ENCODE measurements at places on chromosomes 5 and 9. TPM values are rescaled to one million over a fixed set of nuclear protein-coding genes. Genes with fewer than 3 reads are reported as not detected.
A peak's percentile ranks its signal among the peaks of the same experiment; 100 is the strongest.

DNA sequence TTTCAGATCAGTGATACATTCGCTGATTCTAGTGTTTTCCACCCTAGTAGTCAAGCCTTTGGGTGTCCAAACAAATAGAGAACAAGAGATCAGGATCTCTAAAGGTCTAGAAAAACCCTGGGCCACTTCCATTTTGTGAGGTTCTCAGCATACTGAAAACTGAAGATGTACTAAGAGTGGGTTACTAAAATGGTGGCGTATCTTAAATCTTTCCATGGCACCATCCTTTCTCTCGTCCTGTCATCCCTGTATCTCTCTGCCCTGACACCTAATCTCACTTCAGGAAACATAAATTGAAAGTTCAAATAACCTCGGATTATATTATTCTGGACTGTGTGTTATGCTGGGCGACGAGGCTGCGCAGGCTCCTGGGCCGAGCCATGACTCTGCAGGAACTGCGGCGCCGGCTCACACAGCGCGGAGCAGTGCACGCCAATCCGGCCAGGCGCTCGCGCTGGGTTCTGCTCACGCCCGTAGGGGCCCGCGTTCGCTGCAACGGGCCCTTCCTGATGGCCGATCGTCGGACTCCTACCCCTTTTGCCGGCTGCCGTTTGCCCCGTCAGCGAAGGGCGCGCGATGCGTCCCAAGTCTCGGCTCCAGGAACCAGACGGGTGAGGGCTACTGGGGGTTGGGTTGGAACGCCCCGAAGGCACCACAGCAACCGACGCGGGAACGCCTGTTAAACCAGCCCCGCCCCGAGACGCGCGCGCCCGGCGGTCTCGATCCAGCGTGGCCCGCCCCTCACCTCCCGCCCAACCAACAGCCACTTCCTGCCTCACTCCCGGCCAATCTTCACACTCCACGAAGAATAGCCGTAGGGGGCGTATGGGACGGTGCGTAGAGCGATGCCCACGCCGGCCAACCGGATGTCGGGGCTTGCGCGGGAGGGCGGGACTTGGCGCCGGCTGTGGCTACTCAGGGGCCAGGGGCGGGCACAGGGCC is 503 bp upstream of the CANX start:
- peak overlapping the region; percentile 99 for H3K27ac ChIP-seq
- DNase-seq = peak; percentile 100
- H3K36me3 ChIP-seq = no peaks in the 10 kb centered on the region

DNA sequence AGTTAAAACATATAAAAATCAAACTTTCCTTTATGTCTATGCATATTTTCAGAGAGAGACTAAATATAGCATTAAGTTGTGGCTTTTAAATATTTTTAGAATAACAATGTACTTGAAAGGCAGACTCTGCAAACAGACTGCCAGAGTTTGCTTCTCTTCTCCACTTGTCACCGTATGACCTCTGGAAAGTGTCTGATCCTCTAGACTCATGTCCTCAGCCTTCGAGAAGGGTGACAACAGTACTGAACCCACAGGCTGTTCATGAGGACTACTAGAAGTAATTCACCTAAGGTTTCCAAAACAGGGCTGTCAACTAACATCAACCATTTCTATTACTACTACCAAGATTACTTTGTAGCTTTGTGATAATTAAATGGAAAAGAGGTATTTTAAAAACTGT is 167.7 kb upstream of the TBCA start:
- H3K27me3 ChIP-seq = peaks cover 5% of the 10 kb centered on the region
- H3K4me3 ChIP-seq = no peak overlapping the region
- no peaks in the 10 kb centered on the region for H3K36me3 ChIP-seq
- DNase-seq = no peak
- no peaks in the 10 kb centered on the region for H3K4me1 ChIP-seq

DNA sequence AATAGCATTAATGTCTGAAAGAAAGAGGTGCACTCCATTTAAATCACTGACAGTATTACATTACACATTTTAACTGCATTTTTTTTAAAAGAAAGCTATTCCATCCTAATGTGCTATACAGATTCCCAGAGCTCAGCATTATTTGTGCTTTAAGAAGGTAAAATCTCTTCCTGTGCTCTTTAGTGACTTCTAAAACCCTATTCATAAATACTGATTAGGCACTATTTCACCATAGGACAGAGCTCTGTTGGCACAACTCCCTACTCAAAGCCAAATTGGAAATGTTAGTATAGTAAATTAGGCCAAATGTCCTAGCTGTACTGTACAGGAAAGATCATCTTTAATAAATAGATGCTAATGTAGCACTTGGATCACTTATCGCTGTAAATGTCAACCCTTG is 262.5 kb downstream of the TUSC1 start:
- H3K4me3 ChIP-seq = no peak overlapping the region
- peaks cover 4% of the 10 kb centered on the region for H3K4me1 ChIP-seq
- H3K27ac ChIP-seq = no peak overlapping the region

Gene UNC5A
- total RNA-seq = not detected

GRCh38 chr5:37005252-37005651 is 128.7 kb downstream of the NIPBL start:
- no peak for DNase-seq
- H3K27me3 ChIP-seq = no peaks in the 10 kb centered on the region
- H3K4me1 ChIP-seq = no peaks in the 10 kb centered on the region
- H3K36me3 ChIP-seq = peaks cover 5% of the 10 kb centered on the region
- no peak overlapping the region for H3K4me3 ChIP-seq
- no peak overlapping the region for H3K27ac ChIP-seq

- no peak for DNase-seq
- no peak overlapping the region for H3K4me3 ChIP-seq
- H3K27ac ChIP-seq = no peak overlapping the region
- no peaks in the 10 kb centered on the region for H3K27me3 ChIP-seq
- no peaks in the 10 kb centered on the region for H3K4me1 ChIP-seq
Observed at GRCh38 chr5:155211764-155212163, 198.2 kb downstream of the KIF4B start.

Gene SPATA31E1
- total RNA-seq = not detected

Gene SLC6A19
- total RNA-seq = not detected

- no peaks in the 10 kb centered on the region for H3K27me3 ChIP-seq
- H3K4me1 ChIP-seq = peaks cover 25% of the 10 kb centered on the region
Observed at GRCh38 chr5:136809382-136809781, 444.0 kb upstream of the TRPC7 start.

Gene PCSK1
- 0.07 TPM for total RNA-seq

DNA sequence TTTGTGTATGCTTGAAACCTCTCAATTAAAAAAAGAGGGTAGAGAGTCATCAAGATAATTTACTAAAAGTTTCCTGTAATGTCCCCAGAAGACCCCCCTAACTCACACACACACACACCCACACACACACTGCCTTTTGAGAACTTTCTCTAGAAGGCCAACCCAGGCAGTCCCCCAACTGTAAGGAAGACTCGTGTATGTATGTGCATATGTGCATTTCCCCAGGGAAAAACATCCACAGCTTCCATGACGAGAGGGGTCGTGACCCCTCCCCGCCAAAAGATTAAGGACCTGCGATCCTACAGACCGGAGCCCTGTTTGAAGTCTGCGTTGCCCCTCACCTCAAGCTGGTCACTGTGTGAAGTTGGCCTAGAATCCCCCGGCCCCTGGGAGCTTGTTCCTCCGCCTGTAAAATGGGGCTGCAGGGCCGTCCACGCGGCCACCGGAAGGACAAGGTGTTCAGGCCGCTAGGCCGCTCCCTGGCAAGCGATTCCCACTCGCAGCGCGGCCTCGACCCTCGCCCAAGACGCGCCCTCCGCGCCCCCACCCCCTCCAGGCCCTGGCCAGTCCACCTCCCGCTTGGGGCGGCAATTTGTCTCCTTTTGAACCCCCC is 435 bp upstream of the CDX1 start:
- no peak for DNase-seq
- no peaks in the 10 kb centered on the region for H3K27me3 ChIP-seq
- H3K4me1 ChIP-seq = peaks cover 14% of the 10 kb centered on the region
- H3K36me3 ChIP-seq = no peaks in the 10 kb centered on the region

DNA sequence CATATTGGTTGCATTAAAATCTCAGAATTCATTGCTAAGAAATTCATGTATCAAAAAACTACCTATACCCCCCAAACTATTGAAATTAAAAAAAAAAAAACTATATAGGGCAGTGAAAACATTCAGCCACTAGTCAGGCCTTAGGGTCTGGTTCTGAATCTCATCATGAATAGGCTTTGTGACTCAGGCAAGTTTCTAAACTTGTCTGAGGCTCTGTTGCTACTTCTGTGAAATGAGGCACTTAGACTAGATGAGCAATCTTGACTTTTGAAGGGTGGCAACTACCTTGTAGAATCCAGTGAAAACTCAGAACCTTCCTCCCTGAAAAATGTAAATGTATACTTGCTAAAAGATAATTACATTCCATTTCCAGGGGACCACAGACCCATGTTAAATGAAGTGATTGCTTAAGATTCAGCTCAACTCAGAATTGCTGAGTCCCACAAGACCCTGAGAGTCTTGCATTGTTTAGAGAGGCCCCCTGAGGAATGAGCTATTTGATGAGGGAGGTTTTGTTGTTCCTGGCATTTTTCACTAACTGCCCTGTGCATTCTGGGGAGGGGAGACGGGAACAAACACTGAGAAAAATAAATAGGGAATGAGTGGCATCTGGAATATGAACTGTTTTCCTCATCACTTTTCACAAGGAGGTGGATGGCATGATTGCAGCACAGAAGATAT is 29.5 kb downstream of the RAI14 start:
- no peak overlapping the region for H3K4me3 ChIP-seq
- H3K27me3 ChIP-seq = no peaks in the 10 kb centered on the region
- no peaks in the 10 kb centered on the region for H3K4me1 ChIP-seq
- H3K36me3 ChIP-seq = no peaks in the 10 kb centered on the region
- no peak for DNase-seq
- no peak overlapping the region for H3K27ac ChIP-seq
